M059J (cell line): ENCODE measurements at places on chromosomes 7 and 10. TPM values are rescaled to one million over a fixed set of nuclear protein-coding genes. Genes with fewer than 3 reads are reported as not detected.

- no peak for DNase-seq
Observed at GRCh38 chr7:30812676-30813075, 41.5 kb downstream of the MINDY4 start.

DNA sequence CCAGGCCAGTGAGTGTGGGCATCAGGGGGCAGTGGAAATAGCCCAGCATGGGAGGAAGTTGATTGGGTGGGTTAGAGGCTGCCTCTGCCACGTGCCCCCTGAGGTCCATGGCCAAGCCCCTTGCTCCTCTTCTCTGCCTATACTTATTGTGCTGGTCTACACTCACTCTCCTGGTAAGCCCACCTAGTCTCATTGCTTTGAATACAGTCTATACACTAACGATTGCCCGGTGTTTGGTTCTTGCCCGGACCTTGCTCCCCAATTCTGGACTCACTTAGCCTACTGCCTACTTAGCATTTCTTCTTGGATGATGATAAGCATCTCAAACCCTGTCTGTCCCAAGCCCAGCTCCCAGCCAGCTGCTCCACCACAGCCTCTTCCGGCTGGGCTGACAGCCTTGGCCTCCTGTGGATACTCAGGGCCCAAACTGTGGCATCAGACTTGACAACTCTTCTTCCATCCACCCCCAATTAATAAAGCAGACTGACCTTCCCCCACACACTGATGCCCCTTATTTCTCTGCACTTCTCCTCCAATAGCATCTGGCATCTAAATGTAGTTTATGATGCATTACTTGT is 10.1 kb downstream of the LRRC18 start:
- no peak for DNase-seq

DNA sequence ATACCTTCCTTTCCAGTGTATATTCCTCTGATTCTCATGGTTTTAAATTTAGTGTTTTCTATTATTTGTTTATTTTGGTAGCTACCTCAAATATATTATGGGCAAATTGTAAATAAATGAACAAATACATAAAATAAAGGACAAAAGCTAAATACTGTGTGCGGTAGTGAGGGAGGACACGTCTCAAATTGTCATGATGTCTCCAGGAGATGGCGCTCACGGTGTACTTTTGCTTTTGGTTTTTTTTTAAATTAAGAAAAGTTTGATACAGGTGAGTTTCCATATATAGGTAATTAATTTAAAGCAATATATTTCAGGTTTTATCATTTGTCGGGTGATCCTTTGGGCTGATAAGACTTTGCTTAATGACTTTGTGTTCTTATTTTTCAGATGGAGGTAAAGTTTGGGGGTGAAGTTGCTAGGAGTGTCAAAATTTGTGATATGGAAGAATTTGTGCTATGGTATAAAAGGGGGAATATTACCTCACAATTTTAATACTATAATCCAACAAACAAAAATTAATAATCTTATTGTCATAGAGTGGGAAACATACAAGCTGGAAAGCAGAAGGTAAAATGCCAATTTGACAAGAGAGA is 68.4 kb upstream of the TMEM229A start:
- peak; percentile 24 for DNase-seq

GRCh38 chr10:80064120-80064886 is 14.2 kb upstream of the TMEM254 start:
- DNase-seq: no peak

DNA sequence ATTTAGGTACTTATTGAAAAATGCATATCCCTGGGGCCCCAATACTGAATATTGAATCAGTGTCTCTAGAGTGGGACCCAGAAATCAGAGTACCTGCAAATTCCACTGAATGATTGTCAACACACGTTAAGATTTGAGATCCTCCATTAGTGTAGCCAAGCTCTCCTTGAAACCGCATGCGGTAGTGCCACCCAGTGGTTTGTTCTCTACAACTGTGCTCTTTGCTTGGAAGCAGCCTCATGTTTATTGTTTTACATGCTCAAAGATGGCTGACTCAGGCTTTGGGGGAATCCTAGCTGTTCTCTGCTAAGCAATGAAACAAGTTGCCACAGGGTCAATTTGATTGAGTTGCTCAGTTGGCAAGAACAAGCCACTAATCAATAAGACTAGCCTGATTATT is 340.2 kb upstream of the CELF2 start:
- no peak for DNase-seq

GRCh38 chr10:89207801-89208551 is 859 bp upstream of the CH25H start:
- DNase-seq: peak; percentile 42

DNA sequence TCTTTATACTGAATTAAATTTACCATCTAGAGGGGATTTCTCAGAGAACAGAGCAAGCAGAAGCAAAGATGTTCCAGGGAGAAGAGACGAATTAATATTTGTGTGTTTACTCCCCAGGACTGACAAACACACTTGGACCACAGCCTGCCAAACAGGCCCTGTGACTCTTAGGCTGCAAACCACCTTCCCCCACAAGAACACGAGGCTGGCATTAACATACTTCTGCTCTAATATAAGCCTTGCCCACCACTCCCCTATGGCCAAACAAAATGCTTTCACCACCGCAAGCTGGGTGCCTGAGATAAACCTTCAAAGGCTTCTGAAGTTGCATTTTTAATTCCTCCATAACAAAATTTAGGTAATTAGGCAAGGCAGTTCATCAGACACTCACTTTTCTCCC is 88.4 kb downstream of the FGFR2 start:
- no peak for DNase-seq

DNA sequence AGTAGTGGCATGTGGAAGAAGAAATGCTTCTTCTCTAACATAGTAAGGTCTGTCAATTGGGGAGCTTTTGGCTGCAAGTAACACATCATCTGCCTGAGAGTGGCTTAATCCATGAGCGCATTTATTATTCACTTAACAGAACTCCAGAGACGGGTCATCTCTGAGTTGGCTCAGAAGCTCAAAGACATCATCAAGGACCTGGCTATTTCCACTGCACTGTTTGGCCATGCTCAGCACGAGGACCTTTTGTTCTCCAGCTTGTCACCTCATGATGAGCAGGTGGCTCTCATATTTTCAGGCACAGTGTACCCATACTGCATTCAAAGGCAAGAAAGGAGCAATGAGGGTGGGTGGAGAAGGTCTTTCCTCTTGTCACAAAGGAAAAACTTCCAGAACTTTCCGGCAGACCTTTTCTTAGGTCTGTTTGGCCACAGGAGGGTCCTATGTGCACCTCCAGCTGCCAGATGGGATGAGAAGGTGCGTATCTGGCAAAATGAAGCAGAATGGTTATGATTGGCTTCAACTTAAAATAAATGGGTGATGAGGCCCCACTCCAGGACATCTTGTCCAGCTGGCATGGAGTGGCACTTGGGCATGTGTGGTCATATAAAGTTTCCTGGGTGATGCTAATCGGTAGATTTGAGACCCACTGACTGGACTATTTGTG is 55.6 kb upstream of the SHH start:
- no peak for DNase-seq

- DNase-seq: no peak
Observed at GRCh38 chr7:139541600-139542307, 18.3 kb downstream of the CLEC2L start.

GRCh38 chr10:69842020-69842419 is 40.3 kb downstream of the COL13A1 start:
- DNase-seq: no peak

DNA sequence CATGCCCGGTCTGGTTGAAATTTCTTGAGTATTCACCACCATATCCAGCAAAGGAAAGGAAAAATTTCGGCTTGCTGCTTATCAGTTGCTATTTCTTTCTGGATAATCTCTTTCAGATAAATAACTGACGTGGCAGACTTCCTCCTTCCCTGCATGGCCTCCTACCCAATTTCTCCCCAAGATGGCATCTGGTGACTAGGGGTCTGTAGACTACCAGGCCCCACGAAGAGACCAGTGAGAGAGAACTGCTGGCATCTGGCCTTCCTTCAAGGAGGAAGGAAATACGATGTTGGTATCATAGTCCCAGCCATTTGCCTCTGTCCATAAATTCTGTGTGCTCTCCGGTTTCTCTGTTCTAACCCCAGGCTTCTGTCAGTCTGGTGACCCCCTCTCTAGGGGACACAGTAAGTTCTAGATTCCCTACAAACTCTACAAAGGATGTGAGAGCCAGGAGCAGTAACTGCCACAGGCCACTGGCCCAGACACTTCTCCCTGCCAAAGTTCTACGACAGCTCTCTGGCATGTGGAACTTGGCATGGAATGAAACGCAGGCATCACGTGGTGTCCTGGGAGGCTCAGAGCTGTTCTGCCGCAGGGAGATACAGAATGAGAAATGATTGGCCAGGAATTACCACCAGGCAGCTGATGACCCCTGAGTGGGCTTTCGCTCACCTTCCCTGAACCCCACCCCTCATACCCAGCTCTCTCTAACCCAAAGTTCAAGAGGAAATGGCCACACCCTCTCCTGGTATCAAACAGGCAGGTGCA is 30.0 kb upstream of the MSRB2 start:
- peak; percentile 63 for DNase-seq

DNA sequence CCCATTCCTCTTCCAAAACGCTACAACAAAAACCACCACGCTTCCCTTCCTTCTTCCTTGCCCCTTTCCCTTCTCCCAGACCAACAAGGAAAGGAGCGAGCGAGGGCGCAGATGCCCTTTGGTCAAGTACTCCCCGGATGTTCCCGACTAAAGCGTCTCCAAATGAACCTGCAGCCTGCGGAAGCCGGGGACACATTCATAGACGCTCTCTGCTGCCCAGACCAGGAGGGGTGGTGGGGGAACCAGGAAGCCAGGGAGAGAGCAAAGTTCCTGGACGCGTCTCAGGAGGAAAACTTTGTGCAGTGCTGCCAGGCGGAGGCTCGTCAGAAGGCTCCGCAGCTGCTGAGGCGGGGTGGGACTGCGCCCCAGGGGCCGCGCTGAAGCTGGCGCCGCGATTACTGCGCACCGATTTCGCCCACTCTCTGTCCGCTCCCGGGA is 754 bp downstream of the SEMA3D start:
- DNase-seq: peak; percentile 83

GRCh38 chr7:137977173-137977572 is 24.7 kb downstream of the CREB3L2 start:
- DNase-seq: peak; percentile 69

- peak; percentile 92 for DNase-seq
Observed at GRCh38 chr7:128022631-128023532, 8.4 kb downstream of the LRRC4 start.

DNA sequence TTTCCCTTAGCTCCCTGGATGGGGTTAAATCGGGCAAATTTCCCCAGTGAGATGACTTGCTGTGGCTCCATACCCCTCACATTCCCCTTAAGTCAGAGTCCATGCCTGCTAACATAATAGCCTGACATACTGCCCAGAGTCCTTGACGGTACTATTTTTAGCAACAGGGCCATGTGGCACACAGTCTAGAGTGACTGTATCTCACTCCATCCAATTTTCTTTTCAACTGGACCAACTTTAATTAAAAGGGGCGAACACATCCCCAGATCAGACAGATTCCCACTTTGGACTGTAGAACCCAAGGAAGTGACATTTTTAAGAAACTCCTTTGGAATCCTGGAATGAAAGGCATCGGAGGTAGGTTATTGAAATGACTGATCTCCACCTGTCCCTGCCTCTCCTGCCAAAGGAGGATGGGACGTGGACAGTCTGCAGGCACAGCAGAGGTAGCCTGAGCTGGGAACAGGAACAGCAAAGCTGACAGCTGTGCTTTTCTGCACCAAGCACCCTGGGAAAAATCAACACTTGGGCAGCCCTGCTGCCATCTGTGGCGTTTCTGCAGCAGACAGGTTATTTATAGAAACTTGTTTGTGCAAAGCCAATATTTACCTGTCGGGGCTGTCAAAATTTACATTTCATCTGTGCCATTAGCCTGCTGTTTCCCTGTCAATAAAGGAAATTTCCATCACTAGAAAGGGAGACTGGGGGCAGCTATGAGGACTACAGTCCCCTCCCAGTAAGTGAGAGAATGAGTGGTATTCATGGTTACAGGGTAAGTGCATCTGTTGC is 221.5 kb upstream of the AOAH start:
- DNase-seq: no peak

- DNase-seq: peak; percentile 7
Observed at GRCh38 chr10:105146436-105146835, 505.3 kb downstream of the SORCS3 start.

- no peak for DNase-seq
Observed at GRCh38 chr7:68334216-68334615, 1264.1 kb upstream of the AUTS2 start.

DNA sequence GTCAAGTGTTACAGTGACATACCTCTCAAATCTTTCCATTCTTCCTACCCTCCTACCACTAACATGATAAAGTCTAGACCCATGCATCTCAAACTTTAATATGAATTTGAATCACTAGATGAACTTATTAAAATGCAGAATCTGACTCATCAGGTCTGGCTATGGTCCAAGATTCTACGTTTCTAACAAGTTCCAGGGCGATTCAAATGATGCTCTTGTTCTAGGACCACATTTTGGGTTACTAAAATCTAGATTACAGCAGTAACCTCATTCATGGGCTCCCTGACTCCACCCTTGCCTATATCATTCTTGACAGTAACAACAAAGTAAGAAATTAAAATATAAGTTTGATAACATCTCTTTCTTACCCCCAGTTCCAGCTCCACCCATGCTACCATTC is 124.8 kb upstream of the LSM8 start:
- DNase-seq: peak; percentile 16

- no peak for DNase-seq
Observed at GRCh38 chr10:120997756-120998155, 146.6 kb downstream of the WDR11 start.

GRCh38 chr7:33039257-33039902 is 23.2 kb downstream of the NT5C3A start:
- peak; percentile 55 for DNase-seq

ITIH2 gene
- not detected in 2 replicates for total RNA-seq

BLNK gene
- not detected in 2 replicates for total RNA-seq

PTEN gene
- 7.1 and 15.4 TPM in 2 replicates for total RNA-seq

CH25H gene
- total RNA-seq: 3.2 and 5.1 TPM in 2 replicates

CTTNBP2 gene
- 0.39 and 0.59 TPM in 2 replicates for total RNA-seq

NUTM2B gene
- 0.10 and 0.32 TPM in 2 replicates for total RNA-seq

CCDC172 gene
- not detected in 2 replicates for total RNA-seq

SLC29A4 gene
- 3.1 and 6.9 TPM in 2 replicates for total RNA-seq

FAM221A gene
- 5.3 and 7.0 TPM in 2 replicates for total RNA-seq

WEE2 gene
- total RNA-seq: not detected in 2 replicates
